ENCODE measurements at places on chromosomes 6 and 20.

GRCh38 chr6:154462425-154462824 is 48.1 kb downstream of the CNKSR3 start:
- DNase-seq, result no peak

- DNase-seq, result peak; percentile 28
These were observed 920 bp downstream of the ZBTB12 start for GRCh38 chr6:31900917-31901414.

GRCh38 chr6:26003102-26003694 is 40.6 kb downstream of the TRIM38 start:
- DNase-seq, result peak; percentile 68

DNA sequence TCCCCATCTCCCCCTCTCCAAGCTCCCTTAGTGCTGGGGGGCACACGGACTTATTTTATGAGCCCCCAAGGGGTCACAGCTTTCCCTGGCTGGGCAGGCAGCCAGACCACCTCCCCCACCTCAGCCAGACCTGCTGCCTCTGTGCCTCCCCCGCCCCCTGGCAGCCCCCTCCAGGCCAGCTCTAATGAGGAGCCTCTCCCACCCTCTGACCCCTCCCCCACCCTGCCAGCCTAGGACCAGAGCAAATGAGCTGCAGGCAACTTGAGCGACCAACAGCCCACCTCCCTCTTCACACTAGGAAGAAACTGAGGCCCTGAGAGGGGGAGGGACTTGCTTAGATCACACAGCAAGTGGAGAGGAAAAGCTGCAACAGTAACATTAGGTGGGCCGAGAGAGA is 1.9 kb downstream of the GDF5 start:
- no peak for DNase-seq

DNA sequence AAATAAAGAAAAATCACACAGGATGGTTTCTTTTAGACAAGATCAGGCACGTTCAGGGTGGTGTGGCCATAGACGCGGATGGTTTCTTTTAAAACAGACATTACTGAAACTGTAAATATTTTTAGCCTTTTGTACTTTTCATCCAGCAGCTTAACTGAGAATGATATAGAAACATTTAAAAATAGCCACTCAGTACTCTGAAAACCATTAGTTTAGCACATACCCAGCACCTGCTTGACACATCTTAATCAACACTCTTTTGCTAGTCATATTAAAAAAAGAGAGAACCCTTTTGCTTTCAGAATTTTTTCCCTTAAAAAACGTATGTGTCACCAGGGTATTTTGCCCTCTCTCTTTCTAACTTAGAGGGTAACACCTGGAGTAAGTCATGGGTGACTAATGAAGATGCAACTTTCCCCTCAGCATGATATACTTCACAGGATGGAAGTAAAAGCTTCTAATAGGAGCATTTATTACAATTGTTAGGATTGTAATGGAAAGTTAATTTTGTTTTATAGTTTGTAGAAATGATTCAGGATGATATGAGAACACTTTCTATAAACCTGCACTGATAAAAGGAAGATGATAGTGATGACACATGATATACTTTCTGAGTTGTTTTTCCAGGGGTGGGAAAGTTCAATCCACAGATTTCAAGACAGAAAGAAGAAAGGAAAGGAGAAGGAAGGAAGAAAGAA is 45.2 kb downstream of the BACH2 start:
- DNase-seq, result no peak

DNA sequence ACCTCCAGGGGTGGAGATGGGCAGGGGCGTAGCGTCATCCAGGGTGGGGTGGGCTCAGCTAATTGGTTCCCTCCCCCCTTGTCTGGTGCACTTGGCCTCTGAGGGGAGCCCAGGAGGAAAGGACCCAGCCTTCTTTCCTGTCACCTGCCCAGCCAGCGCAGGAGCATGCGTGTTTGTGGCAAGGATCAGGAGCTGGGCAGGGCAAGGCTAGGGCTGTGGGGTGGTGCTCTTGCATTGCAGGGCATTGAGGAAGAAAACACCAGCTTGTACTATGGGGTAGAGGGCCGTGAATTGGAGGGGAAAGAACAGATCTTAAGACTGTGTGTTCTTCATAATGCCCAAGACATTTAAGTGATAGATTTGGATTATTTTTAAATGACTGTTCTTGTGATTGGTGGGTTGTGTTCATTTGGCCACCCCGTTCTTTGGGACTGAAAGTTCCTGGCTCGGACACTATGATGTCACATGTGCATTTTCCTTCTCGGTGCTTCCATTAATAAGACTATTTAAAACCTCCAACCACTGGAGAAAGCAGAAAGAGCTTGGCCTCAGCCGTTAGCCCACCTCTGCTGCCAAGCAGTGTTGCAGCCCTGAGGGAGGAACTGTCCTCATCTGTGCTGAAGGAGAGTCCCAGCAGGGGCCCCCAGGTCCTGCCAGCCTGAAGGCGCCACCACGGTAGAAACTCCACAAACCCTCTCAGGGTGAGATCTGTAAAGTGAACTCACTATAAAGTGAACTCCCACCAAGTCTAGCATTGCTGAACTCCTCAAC is 136.2 kb upstream of the INSM1 start:
- DNase-seq, result no peak

DNA sequence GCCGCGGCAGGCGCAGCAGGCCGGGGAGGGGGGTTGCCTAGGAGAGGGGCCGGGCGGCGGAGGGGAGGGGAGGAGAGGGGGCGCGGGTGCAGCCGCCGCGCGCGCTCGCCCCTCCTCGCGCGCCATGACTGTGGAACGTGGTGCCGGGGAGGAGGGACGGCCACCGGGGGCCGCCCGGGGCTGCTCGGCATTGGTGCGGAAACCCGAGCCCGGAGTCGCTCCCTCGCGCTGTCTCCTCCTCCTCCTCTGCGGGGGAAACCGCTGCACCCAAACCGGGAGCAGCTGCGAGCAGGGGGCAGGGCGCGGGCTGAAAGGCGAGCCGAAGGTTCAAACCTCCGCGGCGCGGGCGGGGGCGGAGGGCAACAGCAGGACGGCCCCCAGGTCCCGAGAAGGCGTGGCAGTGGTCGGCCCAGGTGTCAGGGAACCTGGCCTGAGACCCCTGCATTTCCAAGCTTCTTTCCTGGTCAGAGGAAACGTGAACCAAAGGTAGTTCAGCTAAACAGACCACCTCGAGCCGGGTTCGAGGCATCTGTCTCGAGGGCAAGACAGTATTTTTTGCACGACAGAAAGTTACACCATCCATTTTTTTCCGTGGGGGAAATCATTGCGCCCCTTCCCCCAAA is 1.4 kb upstream of the TRERF1 start:
- peak; percentile 87 for DNase-seq

GRCh38 chr20:20440886-20441658 is 73.2 kb downstream of the INSM1 start:
- DNase-seq, result no peak

GRCh38 chr6:25623879-25624278 is 28.1 kb upstream of the SCGN start:
- no peak for DNase-seq

DNA sequence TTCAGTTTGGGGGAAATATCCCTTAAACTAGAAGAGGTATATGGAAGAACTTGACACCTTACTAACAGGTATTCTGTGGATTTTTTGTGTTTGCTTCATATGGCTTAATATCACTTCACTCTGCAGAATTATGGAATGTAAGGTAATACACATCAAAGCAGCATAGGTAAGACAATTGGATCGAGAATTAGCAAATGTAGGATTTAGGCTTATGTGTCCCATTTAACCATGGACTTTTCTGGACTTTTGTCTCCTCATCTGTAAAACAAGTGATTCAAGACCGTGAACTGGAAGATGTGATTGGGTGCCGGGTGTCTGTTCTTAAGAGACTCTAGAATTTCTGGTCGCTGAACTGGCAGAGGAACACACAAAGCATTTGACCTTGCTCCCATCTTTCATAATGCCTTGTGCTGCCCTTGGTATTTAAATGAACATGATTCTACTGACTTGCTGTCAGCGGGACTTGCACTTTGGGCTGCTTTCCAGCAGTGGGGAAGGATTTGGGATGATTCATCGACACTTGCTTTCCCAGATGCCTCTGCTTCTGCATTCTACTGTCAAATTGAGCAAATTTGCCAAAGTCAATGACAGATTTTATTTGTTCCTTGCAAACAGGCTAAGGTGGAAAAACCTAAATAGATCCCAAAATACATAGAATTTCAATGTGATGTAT is 199.8 kb downstream of the PLCB1 start:
- DNase-seq, result no peak

DNA sequence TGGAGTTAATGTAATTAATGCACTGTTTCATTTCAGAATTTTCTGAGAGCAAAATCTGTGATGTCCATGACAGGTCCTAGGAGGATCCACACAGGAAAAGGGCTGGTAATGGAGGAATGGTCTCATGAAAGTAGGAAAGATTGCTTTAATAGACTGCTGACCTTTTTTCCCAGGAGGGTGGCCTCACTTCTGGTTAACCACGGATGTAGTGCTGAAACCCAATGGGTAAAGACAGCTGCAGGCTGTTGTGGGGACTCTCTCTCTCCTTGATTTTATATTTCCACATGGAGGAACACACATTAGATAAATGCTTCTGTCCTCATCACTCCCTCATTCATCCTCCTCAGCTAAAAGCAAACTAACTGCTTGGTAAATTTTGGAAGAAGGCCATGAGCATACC is 23.6 kb upstream of the RIPOR2 start:
- DNase-seq, result no peak

GRCh38 chr6:118876814-118877213 is 17.1 kb upstream of the ASF1A start:
- no peak for DNase-seq

GRCh38 chr20:61973515-61974356 is 91.9 kb downstream of the TAF4 start:
- no peak for DNase-seq

DNA sequence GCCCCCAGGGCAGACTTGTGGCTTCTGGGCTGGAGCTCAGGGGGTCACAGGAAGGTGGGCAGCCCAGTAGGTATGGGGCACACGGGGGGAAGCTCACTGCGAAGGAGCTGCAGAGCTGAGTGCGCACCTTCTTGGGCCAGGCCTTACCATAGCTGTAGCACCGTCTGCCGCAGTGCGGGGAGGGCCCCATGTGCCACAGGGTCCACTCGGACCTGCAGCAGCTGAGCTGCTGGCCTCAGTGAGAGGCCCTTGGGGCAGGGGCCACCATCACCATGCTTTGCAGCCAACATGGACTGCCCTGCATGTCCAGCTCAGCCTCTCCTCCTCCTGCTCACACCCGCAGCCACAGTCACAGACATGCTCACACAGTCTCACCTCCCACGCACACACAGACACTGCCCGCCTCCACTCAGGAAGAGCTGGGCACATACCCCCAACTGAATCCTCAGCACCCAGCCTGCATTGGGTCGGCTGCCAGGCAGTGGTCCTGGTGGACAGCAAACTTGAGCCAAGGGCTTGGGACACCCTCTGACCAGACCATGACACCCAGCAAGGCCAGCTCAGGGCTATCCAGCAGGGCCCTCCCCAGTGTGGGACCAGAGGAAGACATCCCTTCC is 35.3 kb downstream of the YTHDF1 start:
- DNase-seq, result no peak

DNA sequence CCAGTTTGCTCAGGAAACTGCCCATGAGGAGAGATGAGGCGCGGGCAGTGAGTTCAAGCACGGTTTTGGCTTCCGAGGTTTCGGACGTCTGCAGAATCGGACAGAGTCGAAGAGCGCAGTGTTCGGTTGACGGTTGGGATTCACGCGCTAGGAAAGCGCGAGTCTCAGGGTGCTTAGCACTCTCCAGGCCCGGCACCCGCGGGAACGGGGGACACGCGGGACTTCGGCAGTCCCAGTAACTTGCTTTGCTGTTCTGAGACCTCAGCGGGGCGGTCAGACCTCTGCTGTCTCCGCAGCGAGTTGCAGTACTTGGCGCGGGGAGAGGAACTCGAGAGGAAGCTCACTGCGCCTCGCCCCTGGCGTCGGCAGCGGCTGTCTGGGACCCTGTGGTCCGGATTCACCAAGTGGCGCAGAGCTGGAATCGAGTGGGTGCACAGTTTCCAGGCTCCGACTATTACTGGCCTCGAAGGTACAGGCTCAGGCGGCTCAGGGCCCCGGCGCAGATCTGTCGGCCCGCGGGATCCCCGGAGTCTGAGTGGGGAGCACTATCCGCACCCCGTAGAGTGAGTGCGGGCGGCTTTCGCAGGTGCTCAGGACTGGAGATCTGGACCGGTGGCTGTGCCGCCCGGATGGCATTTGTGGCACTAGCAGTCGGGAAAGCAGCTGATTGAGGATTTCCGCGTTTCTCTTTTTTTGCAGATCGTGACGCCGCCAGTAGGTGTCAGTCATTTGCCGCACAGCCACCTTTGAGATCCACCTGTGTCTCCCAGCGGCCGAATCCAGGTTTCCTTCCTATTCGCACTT is at the start of gene POM121L2:
TSS of gene POM121L2 (minus strand) at position 128 of the 804 bp plus-strand sequence. CDS start at position 25, 103 bp downstream.
- peak; percentile 80 for DNase-seq

- no peak for DNase-seq
These were observed 19.3 kb upstream of the EFCAB8 start for GRCh38 chr20:32839227-32839981.

DNA sequence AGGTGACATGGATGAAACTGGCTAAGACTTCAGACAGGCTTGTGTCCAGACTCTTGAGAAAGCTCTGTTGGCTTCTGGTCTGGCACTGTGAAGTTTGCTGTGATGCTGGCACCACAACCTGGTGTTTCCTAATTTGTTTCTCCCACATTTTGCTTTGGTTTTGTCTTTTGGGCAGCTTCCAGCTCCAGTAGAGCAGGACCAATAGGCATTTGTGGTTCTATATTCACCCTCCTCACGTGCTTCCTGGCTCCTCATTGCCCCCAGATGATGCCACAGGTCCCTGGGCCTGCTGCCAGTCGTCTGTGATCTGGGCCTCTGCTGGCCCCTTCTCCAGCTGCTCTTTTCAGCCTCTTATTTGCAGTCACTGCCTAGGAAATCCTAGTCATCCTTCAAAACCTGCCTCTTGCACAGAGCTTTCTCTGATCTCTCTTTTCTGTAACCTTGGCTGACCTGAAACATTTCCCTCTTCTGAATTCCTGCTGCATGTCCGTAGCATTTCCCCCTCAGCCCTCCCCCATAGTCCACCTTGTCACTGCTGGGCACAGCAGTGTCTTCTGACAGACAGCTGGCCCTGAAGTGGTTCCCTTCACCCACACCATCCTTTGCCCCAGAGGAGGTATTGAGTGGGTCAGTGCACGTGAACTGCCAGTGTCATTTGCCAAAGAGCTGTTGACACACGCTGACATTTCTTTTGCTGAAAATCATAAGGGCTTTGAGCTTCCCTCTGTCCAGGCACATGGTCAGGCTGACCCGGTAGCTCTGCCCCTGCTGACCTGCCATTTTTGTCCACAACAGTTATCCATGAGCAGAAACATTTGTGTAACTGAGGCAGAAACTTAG is 63.0 kb downstream of the PTPN1 start:
- no peak for DNase-seq

DNA sequence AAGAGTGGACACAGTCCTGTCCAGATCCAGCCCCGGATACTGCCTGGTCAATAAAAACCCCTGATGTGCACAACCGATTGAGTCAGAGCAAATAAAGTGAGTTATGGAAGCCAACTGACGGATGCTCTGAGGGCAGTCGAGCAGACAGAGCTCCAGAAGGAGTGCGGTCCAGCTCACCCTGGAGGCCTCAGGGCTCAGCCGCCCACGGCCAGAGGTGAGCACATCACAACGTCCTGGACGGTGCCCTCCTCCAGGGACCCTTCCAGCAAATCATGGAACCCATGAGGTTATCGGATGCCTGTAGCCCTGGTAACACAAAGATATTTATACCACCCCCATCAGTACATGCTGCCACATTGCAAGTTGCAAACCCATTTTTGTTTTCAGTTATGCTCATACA is 44.0 kb upstream of the SMOC2 start:
- no peak for DNase-seq
